ENCODE measurements at places on chromosomes 3 and 15.
A peak's percentile ranks its signal among the peaks of the same experiment; 100 is the strongest.

- DNase-seq: no peak
Observed at GRCh38 chr3:52551118-52551517, 14.7 kb downstream of the UQCC5 start.

DNA sequence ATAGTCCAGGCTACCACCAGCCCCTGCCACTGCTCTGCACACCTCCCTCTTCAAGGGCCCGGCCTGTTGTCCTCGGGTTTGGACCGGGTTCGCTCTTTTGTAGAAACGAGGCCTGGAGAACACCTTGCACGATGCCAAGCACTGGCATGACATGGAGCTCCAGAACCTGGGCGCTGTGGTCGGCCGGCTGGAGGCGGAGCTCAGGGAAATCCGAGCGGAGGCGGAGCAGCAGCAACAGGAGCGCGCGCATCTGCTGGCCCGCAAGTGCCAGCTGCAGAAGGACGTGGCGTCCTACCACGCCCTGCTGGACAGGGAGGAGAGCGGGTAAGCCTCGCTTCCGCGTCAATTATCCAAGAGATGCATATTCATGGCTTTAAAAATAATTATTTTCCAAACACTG, 72.4 kb downstream of the BFSP2 start:
- no peak for DNase-seq

- DNase-seq: peak; percentile 92
Observed at GRCh38 chr3:138349926-138350665, 1.7 kb downstream of the MRAS start.

DNA sequence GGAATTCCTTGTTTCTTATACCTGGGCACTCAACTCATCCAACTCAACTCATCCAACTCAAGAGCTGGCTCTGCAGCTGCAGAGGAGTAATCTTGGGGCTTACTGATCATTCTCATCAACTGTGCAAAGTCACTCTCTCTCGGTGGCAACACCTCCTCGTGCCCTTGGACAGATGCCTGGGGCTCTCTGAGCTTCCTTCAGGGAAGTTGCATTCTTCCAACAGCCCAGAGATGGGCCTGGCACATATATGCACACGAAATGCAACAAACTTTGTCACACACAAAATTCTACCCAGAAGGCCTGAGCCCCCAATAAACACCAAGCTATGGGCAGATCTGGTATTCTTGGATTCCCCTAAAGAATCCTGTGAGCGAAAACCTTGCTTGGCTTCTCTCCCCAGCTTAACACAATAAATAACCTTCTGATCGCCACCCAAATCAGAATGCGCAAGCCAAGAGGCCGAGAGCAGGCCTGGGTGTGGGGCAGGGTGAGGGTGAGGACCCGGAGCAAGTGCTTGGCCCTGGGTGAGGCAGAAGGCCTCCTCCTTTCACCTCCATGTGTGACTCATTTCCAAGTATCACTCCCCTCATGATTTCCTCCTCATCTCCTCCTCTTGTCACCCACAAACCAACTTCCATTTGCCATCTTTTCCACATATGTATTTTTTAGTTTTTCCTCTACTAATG, 15.4 kb downstream of the TGM5 start:
- no peak for DNase-seq

DNA sequence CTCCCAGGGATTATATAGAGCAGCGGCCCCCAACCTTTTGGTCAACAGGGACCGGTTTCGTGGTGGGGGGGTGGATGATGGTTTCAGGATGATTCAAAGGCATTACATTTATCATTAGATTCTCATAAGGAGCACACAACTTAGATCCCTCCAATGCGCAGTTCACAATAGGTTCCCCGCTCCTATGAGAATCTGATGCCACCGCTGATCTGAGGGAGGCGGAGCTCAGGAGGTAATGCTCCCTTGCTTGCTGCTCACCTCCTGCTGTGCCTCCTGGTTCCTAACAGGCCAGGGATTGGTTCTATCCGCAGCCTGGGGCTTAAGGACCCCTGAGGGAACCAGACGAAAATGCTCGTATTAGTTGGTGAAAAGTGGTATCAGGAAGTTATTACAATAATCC, 1.3 kb upstream of the HACD2 start:
- peak; percentile 36 for DNase-seq

- DNase-seq: no peak
Observed at GRCh38 chr3:128475355-128475754, 8.7 kb upstream of the DNAJB8 start.

GRCh38 chr3:125589547-125590122, 5.7 kb downstream of the OSBPL11 start:
- DNase-seq: no peak
